ENCODE measurements at places on chromosomes 13 and 19.

DNA sequence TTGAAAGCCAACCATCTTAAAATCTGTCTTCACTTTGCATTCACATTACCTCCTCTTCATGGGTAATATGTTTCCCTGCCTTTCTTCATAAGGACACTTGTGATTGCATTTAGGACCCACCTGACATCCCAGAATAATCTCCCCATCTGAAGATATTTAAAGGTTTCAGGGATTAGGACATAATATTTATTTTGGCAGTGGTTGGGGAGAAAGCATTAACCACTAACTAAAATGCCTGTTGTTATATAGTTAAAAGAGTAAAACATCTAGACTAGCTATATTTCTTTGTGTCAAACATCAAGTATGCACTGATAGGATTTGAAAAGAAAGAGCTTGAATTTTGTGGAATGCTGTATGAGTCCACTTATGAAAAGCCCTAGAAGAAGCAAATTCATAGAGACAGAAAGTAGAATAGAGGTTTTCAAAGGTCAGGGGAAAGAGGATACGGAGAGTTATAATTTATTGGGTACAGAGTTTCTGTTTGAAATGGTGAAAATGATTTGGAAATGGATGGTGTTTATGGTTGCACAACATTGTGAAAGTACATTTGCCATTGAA, 457.7 kb upstream of the SPRY2 start:
- no peak for DNase-seq

DNA sequence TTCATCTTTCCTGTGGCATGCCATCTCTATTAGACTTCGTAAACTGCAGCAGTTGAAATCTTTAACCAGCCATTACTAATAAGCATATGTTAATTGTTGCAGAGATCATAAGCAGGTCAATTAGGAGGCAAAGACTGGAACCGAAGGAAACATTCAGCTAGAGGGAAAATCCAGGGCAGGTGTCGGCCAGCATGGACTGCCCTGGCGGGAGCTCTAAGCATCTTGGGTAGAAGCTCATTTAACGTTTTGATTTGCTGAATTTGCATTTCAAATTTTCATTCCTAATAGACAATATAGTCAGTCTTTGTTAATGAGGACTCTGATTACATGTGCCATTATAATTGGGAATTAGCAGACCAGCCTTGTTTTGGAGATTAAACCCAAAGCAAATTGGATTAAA, 238.6 kb downstream of the POU4F1 start:
- no peak for DNase-seq

GRCh38 chr19:40332669-40333068, 15.5 kb downstream of the C19orf47 start:
- DNase-seq: no peak

DNA sequence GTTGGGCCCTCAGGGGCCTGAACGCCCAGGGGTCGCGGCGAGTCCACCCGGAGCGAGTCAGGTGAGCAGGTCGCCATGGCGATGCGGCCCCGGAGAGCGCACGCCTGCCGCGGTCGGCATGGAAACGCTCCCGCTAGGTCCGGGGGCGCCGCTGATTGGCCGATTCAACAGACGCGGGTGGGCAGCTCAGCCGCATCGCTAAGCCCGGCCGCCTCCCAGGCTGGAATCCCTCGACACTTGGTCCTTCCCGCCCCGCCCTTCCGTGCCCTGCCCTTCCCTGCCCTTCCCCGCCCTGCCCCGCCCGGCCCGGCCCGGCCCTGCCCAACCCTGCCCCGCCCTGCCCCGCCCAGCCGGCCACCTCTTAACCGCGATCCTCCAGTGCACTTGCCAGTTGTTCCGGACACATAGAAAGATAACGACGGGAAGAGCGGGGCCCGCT, at the start of gene CCNA1:
Gene CCNA1, plus strand, starts transcription at position 390 of the 439 bp plus-strand sequence. CDS start 562 bp downstream, outside the sequence.
- no peak for DNase-seq

GRCh38 chr19:54459282-54460229, 4.0 kb downstream of the LENG9 start:
- no peak for DNase-seq

DNA sequence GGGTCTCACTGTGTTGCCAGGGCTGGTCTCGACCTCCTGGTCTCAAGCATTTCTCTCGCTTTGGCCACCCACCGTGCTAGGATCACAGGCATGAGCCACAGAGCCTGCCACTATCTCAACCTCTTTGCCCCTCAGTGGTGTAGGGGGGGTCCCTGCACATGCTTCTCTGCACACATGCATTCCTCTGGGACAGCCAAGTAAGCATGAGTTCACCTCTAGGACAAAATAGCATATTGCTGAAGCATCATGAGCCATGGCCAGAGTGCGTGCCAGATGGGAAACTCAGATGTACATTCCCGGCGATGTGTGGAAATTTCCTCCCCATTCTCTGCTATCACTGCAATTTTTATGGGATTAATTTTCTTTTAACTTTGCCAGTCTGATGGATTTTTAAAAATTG, 23.1 kb downstream of the CHAF1A start:
- no peak for DNase-seq

GRCh38 chr13:108980237-108980636, 350.8 kb downstream of the MYO16 start:
- DNase-seq: no peak

- DNase-seq: no peak
Observed at GRCh38 chr19:40234429-40235237, 8.1 kb upstream of the CCNP start.

- DNase-seq: no peak
Observed at GRCh38 chr19:55802281-55802680, 29.5 kb downstream of the NLRP11 start.

DNA sequence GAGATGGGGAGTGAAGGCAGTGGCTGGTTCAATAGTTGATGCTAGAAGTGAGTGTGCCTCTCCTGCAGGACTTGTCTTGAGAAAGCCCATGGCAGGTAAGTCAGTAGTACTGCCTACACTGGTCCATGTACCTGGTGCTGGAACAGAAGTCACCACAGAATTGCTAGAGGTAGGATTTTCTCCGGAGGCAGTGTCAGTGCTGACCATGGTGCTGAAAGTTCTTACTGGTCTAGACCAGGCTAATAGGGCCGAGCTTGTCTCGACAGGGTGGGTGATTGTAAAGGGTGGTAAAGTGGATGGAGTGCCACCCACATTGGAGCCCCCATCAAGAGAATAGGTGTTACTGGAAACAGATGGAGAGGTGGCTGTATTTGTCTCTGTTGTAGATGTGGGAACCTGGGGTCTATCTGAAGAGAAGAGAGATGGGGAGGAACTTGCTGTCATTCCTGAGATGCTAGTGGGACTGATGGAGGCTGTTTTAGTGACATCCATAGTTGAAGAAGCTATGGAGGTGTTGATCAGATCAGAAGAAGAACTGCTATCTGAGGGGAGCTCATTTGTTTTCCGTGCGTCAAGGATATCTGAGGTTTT, 36.6 kb downstream of the MUC16 start:
- no peak for DNase-seq

GRCh38 chr13:47317356-47317755, 420.5 kb upstream of the HTR2A start:
- DNase-seq: no peak

DNA sequence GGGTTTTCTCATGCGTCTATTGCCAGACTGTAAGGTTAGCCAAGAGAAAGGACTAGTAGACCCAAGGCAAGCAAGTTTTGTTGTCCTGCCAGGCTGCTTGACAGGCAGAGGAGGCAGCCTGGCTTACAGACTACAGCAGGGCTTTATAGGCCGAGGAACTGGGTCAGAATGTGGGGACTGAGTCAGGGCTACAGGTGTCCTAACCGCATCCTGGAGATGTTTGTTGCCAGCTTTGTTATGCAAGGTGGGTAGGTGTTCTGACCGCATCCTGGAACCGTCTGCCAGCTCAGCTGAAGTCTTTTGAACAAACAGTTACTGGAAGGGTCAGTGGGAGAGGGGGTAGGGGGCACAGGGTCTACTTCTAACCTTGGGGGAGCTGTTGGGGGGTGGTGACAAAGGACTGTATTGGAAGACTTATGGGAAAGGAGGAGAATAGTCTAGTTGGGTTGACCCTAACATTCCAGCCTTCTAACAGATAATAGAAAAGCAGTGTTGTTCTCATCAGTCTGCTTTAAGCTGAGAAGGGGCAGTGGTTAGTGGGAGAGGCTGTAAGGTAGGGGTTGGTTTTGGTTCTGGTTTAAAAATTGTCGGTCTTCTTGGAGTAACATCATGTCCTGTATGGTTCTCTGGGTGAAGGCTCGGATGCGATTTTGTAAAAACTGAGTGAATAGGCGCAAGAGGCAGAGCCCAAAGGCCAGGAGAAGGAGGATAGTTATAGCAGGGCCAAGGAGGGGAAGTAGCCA, 913.8 kb upstream of the SLITRK5 start:
- DNase-seq: no peak

DNA sequence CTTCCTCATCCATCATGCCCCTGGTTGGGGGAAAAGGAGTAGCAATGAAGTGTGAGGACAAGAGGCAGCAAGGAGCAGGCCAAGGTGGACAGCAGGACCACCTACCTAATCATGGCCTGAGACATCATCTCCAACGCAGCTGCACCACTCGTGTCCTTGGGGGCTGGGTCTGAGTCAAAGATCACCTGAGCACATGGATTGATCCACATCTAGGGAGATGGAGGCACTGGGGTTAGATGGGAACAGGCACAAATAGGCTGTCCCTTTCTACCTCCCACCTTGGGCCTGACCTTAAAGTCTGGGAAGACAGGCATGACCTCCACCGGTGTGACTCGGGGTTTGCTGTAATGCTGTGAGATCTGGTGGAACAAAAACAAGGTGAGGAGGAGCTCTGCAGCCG, 2.2 kb downstream of the PAF1 start:
- no peak for DNase-seq

DNA sequence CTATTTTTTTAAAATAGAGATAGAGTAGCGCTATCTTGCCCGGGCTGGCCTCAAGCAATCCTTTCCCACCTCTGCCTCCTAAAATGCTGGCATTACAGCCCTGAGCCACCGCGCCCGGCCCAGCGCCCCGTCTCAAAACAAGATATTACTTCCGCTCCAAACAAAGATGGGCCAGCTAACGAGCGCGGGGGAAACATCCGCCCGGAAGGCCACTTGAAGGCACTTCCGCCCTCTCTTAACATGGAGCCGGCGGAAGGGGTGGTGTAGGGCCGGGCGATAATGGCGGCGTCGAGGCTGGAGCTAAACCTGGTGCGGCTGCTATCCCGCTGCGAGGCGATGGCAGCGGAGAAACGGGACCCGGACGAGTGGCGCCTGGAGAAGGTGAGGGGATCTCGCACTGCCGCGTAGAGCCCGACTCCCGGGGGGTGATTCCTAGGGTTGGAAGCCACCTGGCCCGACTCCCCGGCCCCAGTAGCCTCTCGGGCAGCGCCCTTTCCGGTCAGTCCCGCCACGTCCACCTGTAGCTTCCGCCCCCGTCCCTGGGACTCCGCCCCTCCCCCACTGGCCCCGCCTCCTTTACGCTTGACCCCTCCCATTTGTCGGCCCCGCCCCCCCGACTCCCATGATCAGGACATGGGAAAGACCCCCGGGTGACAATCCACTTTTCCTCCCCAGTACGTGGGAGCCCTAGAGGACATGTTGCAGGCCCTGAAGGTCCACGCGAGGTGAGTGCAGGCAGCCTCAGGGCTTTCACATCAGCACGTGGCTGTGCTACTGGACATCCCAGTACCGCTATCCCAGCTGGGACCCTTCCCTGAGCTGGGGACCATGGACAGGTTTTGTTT, at the start of gene USE1:
Gene USE1, plus strand, starts transcription at position 231 of the 845 bp plus-strand sequence. Its CDS starts 49 bp downstream, at position 280.
- peak; percentile 77 for DNase-seq

DNA sequence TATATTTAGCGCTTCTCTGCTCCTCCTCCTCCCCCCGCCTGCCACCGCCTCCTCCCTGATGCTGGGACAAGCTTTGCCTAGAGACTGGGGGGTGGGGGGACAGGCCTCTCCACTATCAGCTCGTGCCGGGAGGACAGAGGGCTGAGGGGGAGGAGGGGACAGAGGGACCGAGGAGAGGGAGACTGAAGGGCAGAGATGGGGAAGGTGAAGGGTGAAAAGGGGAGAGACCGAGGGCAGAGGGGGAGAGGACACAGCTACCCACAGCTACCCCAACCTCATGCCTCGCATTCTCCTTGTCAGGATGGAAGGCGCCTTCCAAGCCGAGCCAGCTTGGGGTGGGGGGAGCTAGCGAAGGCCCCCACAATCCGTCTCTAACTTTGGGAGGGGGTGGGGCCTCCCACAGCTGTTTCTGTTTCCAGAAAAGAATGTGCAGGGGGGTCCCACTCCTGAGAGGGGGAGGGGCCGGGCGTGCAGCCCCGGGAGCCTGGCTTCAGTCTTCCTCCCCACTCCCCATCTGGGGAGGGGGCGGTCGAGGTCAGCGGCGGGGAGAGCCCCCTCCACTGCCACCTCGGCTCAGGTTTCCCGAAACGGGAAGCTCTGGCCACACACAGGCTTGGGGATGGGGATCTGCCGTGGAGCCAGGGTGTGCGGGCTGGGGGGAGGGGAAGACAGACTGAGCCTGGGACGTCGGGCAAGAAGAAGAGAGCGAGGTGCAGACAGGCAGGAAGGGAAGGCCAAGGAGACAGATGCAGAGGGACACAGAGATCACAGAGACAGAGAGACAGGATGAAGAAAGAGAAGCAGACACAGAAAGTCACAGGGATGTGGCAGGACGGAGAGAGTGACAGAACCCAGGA, 1.6 kb downstream of the DACT3 start:
- no peak for DNase-seq

DNA sequence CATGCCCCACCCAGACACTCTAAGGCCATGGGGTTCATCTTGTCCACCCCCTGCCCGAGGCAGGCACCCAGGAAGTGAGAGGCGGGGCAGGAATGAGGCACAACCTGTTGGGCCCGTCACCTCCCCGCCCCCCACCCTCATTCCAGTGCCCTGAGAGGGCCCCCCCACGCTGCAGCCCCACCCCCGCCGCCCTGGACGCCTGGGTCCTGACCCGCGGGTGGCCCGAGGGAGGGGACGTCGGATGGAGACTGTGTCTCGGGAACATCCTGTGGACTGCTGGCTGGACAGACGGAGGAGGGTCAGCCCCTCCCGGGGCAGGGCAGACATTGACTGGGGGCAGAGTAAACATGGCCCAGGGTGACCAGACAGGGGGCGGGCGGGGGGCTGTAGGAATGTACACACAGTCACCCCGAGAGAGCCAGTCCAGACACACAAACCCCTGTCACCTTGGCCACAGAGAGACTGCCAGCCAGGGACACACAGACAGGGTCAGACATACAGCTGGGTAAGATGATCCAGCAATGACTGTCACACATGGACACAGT, 7.4 kb upstream of the JUNB start:
- no peak for DNase-seq

DNA sequence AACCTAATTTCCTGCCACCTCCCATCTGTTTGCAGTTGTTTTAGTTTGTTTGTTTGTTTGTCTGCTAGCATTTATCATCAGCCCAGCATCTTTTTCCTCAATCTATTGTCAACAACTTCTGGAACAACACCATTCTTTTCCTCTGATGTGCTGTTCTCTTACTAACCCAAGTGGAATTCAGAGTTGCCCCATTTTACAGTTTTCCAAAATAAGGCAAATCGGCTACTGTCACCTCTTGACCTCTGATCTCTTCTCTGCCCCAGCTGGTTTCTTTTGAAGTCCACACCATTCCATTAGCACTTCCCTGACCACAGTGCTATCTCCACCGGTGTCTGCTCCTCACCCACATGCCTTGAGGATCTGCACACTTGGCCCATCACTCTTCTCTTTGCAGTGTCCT, 102.4 kb downstream of the EFNB2 start:
- no peak for DNase-seq

Data from stimulated activated CD4-positive, alpha-beta T cell treated with anti-CD3 and anti-CD28 coated beads, Interleukin-2, amount 100 ng/mL, for 48 hours (primary cell).